ENCODE measurements at places on chromosomes 6 and 20. TPM values are rescaled to one million over a fixed set of nuclear protein-coding genes. Genes with fewer than 3 reads are reported as not detected.

OPRL1 gene
- total RNA-seq: not detected

BPIFB1 gene
- not detected for total RNA-seq

SEL1L2 gene
- total RNA-seq: not detected

COL19A1 gene
- 0.35 TPM for total RNA-seq
